ENCODE measurements at places on chromosomes 5 and 9.

GRCh38 chr9:107024193-107024592 lies 161.2 kb downstream of the ZNF462 start:
- DNase-seq: no peak

GRCh38 chr9:72809586-72809985 lies 143.3 kb downstream of the ALDH1A1 start:
- DNase-seq: no peak

DNA sequence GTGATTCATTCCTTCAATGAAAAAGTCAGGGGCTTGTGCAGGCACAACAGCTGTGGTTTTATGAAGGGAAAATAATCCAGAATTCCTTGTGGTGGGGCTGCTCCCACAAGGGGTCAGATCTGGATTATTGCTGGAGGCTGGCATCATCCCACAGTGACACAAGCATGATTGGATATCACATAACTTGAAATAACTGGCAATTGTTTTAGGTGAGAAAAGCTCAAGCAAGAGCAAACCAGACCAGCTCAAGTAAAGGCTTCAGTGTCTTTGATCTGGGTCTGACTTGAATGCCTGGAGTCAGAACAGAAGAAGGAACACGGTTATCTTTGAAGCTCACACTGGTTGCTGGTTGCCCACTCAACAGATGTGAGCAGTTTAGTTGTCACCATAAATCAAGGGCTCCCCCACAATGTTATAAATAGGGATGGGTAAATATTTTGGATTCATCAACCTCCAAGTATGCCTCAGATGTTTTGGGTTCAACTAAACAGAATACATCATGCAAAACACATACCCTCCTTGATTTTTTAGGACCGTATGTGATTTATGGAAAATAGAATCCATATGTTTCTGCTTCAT lies 3.1 kb upstream of the ZNF474 start:
- DNase-seq: peak; percentile 81

DNA sequence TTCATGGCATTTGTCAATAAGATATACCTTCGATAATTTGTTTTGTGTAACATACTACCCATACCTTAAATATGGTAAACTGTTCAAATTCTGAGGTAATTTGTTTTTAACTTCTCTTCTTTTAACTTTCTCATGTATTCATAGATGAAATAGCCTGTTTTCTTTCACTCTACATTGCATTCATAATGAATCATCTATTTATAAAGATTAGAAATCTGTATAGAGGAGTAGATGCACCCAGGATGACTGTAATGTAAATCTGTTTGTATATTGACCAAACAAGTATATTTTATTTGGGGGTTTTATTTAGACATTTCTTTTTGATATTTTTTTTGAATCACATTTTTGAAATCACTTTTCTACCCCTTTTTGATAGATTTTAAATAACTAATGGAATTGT lies 144.6 kb downstream of the CD180 start:
- DNase-seq: no peak

DNA sequence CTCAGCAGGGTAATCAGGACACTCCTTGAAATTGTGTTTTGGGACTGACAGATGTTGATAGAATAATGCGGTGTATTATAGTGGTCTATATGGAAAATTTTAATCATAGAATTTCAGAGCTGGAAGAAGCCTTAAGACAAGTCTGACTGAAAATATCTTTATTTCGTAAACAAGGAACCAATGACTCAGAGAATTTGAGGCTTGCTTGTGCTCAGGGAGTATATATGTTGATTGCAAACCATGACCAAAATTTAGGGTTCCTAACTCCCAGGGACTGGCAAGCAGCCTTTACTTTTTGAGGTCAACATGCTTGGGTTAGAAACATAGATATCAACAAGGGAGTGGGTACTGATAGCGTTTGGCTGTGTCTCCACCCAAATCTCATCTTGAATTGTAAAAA lies 287.2 kb downstream of the CD180 start:
- no peak for DNase-seq

DNA sequence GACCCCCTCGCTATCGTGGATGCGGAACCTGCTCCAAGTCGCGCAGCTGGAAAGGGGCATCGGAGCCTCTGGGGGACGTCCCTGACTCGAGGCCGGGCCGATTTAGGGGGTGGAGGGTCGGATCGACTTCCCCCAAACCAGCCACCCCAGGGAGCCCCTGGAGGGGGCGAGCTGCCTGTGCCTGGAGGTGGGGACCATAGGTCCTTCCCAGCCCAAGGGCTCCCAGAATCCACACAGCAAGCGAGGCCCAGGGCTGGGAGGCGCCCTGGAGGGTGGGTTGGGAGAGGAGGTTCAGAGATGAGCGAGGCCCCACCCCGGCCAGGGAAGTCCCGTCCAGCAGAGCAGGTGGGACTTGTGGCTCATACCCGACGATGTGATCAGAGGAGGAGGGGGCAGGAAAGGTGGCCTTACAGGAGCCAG lies 147.6 kb downstream of the GAPVD1 start:
- DNase-seq: no peak

DNA sequence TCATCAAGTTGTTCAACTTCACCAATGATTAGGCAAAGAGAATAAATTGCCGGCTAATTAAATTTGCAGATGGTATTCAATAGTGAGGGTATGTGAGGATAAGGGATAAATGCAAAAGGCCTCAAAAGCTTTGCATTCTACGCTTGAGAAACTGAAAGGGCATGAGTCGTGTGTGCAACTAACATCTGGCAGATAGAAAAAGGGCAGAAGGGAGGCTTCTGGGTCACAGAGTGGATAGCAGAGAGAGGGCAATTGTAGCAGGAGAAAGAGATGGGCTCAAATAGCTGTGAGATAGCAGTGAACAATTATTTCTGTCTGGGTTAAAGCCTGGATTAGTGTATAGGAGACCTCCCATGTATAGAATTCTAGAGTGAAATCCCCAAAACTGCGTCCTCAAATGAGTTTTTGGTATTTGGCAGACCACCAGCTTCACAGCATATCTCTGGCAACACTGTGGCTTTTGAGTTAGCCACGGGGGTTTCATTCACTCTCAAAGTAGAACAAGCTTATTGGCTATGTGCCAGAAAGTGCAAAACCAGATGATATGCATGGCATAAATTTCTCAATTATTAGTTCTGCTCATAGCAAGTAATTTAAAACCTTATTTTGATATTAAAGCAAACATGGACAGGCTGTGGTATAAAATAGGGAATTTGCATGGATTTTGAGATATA lies 586.3 kb downstream of the BRINP1 start:
- peak; percentile 98 for DNase-seq

GRCh38 chr9:125235804-125236519 lies 5.2 kb downstream of the HSPA5 start:
- DNase-seq: no peak

DNA sequence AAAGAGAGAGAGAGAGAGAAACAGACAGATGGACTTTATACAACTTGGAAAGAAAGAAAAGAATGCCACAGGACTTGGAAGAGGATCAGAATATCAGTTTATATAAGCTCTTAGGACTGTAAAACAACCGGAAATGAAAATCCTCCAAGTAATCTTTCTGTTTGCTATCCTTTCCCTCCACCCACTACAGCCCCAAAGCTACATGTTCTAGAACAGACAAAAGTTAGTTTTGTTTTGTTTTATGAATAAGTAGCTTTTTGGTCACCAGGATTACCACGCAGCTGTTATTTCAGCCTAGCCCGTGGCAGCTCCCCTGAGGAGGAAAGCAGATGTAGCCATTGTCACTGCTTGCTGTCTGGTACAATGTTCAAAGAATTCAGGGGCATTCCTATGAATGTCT lies 66.6 kb downstream of the SH3TC2 start:
- peak; percentile 64 for DNase-seq

DNA sequence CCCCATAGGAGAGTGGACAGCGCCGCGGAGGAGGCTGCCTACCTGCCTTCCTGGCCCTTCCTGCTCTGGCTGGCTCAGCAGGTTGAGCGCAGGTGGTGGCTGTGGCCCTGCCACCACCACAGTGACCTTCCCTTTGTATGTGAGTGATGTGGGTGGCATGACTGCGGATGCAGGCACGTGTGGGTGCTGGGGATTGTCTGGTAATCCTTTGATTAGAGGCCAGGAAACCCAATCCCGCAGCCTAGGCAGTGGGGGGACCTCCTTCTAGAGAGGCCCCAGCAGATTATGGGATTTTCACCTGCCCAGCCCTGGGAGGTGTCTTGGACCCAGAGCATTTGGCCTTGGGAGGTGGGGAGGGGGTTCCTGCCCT lies 16.5 kb downstream of the RXRA start:
- no peak for DNase-seq

DNA sequence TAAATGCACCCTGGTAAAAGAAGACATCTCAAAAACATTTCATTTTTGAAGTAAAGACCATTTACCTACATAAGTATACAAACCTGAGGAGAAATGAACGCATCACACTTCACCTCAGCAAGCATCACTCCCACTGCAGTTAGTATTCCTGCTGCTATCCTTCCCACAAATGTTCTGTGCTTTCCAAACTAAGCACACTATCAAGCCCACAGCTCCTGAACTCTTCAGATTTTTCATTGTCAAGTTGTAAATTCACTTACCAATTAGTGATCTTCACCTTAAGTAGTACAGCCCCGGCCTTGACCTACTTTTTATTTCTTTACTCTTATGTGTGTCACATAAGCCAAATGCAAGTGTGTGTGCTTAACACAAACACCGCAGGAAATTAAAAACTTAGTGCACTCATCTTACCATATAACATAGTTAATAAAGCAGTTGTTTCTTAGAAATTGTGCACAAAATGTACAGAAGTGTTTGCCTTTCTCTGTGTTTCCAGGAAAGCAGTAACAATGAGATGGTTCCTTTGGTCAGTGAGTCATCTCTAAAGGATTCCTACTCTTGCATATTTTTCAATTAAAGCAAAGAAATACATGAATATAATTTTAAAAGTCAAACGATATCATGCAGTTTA lies 169.4 kb downstream of the APBA1 start:
- DNase-seq: no peak

GRCh38 chr5:98460536-98460935 lies 312.9 kb upstream of the RGMB start:
- DNase-seq: no peak

GRCh38 chr5:76404223-76405211 lies 1.4 kb downstream of the IQGAP2 start:
- DNase-seq: no peak

DNA sequence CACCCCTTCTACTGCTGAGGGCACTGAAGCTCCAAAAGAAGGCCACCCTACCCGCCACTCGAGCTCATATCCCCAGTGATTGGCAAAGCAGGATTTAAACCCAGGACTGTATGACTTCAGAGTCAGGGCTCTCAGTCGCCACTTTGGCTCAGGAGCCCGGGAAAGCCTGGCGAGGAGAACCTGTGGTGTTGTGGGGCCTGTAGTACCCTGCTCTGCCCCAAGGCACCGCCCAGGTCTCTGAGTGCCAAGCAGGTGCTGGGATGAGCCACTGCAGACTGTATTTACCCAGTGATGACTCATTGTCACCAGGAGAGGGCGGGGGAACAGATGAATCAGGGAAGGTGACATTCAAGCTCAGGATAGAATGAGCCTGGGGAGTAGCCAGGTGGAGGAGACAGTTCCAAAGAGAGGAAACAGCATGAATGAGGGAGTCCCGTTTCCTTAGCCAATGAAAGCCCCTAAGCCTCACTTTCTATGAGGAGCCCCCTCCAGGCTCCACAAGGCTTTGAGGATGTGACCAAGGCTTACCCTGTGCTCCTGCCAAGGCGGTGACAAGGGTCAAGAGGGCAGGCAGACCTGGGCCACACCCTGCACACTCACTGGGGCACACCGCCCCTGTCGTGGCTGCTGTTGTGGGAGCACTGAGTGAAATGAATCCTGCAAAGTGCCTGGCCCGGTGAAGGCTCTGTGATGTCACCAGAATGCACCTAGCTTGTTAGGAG lies 17.8 kb upstream of the DPM2 start:
- DNase-seq: peak; percentile 43

GRCh38 chr9:90114641-90115425 lies 510.0 kb downstream of the GADD45G start:
- no peak for DNase-seq

GRCh38 chr9:132301521-132301920 lies 53.3 kb downstream of the SETX start:
- DNase-seq: no peak

GRCh38 chr5:177447066-177447610 lies 524 bp downstream of the PRR7 start:
- DNase-seq: peak; percentile 70

DNA sequence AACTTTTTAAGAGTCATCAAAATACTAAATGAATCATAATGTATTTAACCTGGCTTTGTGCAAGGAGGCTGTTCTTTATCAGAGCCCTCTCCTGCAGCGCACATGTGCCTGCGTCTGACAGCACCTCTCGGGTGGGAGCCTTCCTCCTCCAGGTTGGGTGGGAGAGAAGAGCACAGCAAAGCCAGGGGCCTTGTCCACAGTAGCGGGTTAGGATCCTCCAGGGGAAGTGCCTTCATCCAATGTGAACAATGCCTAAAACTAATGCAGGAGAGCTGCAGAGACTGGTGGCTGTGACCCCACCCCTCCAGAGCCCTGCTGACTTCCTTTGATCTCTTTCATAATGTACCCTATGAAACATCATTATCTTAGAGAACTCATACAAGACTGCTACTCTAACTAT lies 10.2 kb downstream of the UBE2QL1 start:
- DNase-seq: no peak

GRCh38 chr5:146450002-146450401 lies 2.9 kb downstream of the TCERG1 start:
- DNase-seq: no peak

- DNase-seq: no peak
Measured at GRCh38 chr5:52809884-52810283, 22.2 kb downstream of the ITGA1 start.

DNA sequence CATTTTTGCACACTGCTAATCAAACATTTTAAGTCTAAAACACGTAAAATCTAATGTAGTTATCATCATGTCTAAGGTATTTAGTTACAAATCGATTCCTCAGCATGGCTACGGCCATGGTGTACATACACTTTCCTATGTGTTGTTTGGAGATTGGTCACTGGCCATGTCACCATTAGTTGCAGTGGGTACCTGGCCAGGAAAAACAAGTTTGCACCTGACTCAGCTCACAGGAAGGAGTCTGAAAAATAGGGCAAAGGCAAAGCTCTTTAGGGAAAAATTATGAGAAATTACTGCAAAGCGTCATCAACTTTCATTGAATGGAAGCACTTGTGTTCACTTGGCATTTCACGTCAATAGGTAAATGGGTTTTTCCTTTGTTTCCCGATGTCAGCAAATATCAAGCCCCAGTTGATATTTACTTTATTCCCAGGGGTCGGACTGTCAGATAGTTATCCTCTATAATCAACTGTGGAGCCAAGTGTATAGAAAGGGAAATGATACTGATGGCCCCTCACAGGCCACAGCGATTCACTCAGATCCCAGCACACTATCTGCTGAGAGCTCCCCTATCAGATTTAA lies 626.0 kb upstream of the ADAMTS16 start:
- no peak for DNase-seq

- peak; percentile 68 for DNase-seq
Measured at GRCh38 chr5:123813937-123814624, 302.1 kb downstream of the CSNK1G3 start.

GRCh38 chr5:115907177-115907576 lies 55.1 kb upstream of the LVRN start:
- no peak for DNase-seq

Data from SJCRH30 (cell line).